CD8-positive, alpha-beta memory T cell (primary cell): ENCODE measurements at places on chromosomes 16 and 17. TPM values are rescaled to one million over a fixed set of nuclear protein-coding genes. Genes with fewer than 3 reads are reported as not detected.

- no peak for DNase-seq
Measured at GRCh38 chr16:6993544-6993943, 339.1 kb upstream of the RBFOX1 start.

- no peak for DNase-seq
Measured at GRCh38 chr16:4109250-4109736, 6.9 kb downstream of the ADCY9 start.

DNA sequence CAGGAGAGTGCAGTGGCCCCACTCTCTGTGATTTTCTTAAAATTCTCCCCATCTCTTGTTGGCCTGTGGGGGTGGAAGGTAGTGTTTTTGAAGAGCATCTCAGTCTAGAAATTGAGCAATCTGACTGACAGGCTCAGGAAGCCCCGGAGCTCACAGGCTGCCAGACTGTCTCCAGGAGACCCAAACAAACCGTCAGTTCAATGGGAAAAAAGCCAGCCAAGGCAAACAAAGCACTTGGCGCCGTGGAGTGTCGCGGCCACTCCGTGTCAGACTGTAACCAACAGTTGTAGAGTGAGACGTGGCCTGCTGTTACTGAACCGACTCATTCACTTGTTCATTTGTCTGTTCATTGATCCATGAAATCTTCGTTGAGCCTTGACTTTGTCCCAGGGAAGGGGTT lies 33.7 kb downstream of the RGS9 start:
- DNase-seq = no peak

GRCh38 chr17:67528751-67529436 lies 151.8 kb downstream of the PITPNC1 start:
- no peak for DNase-seq

DNA sequence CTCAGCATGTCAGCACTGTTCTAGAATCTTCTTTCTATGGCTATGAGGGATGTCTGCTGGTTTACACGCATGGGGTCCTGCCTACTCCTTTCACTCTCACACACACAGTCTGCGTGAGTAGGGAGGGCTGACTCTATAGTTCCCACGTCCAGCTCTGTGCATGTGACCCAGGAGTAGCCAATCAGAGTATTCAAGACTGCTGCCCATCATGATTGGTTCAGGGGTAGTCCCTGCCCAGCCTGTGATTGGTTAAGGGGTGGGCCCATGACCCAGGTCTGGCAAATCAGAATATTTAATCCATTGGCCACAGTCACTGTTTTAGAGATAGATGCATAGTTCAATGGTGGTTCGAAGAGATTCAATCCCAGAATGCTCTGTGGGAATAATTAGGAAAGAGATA lies 151.3 kb upstream of the IRX3 start:
- no peak for DNase-seq

DNA sequence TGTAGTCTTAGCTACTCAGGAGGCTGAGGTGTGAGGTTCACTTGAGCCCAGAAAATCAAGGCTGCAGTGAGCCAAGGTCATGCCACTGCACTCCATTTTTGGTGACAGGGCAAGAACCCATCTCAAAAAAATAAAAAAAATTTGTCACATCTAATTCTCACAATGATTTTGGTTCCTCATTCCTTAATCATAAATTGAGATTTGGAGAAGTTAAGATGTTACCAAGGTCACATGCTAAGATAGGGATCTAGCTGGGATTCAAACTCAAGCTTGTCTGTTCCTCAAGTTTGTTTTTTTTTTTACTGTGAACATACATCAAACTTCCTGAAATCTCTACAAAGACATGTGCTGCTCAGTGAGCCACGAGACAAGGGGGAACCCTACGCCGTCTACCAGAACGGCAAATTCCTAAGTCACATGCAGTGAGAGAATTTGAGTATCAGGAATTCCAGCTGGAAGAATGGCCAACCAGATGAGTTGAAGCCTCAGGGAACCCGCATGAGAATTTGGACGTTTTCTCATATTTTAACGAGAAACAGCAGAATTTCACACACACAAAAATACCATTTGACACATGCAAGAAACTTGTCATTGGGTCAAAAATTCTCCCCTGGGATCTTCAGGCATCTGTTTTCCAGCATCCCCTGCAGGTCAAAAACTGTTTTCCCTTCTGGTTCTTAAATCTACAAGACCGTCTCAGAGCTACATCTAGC lies 414.1 kb upstream of the GOT2 start:
- DNase-seq = no peak

DNA sequence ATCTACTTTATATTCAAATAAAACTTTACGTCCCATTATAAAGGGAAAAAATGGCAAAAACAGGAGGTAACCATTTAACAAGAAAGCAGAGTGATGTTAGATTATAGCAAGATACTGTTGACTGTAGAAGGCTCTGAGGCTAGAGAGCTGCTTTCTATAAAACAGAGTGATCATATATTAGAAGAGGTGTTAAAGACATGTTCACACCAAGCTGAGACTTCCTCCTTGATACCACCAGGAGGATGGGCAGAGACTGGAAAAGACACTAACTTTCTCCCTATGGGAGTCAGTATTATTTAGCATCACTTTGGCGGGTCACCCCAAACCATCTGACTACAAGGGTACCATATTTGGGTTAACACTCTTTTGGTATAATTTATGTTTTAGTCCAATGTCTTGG lies 687 bp upstream of the CIITA start:
- no peak for DNase-seq

DNA sequence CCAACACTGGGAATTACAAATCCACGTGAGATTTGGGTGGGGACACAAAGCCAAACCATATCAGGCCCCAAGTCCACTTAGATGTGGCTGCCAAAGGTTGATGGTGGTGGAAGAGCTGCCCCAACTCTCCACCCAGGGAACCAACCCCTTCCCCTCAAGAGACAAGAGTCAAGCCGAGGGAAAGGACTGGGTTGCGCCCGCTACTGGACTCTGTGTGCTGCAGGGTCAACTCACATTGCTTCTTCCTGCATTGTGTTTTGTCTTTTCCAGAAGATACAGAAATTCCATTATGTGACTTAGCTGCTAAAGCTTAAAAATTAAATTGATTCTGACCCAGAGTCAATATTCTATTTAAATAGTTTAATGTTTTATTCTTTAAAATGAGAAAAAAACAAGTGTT lies 58.5 kb downstream of the ADAMTS18 start:
- no peak for DNase-seq

DNA sequence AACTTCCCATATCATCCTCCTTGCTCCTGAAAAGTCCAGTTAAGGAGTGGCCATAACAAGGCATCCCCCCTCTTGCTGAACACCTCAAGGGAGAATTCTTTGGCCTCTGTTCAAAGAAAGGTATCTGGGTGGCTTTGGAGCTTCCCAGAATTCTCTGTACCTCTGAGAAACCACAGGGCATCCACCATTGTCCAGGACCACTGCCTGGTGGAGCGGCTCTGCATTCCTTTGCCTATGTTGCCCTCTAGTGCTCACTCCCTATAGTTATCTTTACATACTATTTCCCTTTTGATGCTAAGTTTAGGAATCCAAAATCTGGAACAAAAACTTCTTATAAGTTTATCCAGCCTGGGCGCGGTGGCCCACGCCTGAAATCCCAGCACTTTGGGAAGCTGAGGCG lies 30.3 kb downstream of the CHD9NB start:
- DNase-seq = no peak

Gene CACNG5
- not detected for total RNA-seq

DNA sequence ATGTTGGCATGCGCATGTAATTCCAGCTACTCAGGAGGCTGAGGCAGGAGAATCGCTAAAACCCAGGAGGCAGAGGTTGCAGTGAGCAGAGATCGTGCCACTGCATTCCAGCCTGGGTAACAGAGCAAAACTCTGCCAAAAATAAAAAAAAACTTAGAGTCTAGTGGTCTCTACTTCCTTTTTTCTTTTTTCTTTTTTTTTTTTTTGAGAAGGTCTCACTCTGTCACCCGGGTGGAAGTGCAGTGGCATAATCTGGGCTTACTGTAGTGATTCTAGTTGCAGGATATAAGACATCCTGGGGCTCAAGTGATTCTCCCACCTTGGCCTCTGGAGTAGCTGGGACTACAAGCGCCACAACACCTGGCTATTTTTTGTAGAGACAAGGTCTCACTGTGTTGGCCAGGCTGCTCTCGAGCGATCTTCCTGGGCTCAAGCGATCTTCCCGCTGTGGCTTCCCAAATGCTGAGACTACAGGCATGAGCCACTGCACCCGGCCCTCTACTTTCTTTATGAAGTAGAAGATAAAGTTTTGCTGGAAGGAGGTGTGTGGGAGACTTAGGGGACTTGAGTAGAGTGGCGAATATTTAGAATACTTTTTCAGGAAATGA lies 47.9 kb upstream of the TAOK1 start:
- DNase-seq = no peak

DNA sequence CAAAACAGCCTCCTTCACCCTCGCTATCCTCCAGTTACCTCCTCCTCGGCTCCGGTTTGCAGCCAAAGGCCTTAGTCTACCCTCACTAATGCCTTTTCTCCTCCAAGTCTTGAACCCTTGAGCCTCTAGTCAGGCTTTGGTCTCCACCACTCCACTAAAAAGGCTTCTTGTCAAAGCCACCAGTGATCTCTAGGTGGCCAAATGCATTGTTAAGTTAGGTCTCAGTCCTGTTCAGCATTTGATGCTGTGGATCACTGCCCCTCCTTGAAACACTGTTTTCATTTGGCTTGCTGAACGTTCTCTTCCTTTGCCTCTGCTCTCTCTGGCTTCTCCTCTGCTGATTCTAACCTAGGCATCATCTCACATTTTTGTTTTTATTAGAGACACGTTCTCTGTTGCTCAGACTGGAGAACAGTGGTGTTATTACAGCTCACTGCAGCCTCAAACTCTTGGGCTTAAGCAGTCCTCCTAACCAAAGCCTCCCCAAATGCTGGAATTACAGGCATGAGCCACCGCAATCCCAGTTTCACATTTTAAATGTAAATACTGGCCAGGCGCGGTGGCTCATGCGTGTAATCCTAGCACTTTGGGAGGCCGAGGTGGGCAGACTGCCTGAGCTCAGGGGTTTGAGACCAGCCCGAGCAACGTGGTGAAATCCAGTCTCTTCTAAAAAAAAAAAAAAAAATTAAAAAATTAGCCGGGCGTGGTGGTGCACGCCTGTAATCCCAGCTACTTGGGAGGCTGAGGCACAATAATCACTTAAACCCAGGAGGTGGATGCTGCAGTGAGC lies 1.1 kb downstream of the SGF29 start:
- no peak for DNase-seq

DNA sequence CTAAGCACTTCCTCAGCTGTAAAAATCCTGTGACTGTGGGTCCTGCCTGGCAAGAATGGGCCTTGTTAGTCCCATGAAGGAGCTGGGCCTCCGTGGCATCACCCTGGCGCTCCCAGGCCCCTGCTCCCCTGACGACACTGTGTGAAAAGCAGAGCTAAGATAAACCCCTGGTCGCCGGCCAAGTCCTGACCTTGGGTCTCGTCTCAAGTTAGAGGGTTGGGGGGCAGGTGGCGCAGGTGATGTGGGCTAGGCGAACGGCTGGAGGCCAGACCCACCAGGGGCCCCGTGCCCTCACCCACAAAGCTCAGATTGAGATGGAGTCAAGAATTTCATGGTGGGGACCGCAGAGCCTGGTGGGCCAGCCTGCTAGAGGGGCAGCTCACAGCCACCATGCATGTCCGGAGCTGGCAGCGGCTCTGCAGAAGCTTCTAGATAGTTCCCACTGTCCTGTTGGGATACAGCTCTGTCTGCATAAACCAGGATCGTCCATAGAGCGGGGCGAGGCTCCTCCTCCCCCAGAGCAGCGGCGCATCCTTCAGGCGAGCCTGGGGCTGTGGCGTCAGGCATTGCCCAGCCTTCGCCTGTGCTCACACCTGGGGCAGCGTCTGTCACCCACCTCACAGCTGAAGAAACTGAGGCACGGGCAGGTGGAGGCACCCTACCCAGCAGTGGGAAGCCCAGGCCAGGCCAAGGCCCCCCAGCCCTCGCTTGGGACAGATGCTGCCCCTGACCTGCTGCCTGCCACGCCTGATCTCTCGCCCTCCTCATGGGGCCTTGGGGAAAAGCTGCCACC lies 12.0 kb downstream of the CYBC1 start:
- no peak for DNase-seq

DNA sequence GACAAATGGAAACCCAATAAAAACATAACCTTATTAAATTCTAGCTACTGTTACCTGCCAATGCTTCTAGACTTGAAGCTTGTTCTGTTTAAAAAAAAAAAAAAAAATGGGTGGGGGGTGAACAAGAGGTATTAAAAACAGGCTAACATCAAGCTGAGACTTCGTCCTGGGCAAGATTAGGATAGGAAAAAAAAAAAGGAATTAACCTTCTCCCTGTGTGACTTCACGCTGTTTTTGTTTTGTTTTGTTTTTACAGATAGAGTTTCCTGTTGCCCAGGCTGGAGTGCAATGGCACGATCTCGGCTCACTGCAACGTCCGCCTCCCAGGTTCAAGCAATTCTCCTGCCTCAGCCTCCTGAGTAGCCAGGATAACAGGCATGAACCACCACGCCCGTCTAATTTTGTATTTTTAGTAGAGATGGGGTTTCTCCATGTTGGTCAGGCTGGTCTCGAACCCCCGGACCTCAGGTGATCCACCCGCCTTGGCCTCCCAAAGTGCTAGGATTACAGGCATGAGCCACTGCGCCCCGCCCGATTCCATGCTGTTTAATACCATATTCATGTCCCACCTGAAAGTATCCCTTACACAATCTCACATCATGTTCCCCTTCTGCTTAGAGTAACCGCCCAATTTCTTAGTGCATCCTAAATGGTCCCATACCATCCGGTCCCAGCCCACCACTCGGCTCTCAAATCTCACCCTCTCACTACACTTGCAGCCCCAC lies 2.2 kb downstream of the USP31 start:
- DNase-seq = no peak

DNA sequence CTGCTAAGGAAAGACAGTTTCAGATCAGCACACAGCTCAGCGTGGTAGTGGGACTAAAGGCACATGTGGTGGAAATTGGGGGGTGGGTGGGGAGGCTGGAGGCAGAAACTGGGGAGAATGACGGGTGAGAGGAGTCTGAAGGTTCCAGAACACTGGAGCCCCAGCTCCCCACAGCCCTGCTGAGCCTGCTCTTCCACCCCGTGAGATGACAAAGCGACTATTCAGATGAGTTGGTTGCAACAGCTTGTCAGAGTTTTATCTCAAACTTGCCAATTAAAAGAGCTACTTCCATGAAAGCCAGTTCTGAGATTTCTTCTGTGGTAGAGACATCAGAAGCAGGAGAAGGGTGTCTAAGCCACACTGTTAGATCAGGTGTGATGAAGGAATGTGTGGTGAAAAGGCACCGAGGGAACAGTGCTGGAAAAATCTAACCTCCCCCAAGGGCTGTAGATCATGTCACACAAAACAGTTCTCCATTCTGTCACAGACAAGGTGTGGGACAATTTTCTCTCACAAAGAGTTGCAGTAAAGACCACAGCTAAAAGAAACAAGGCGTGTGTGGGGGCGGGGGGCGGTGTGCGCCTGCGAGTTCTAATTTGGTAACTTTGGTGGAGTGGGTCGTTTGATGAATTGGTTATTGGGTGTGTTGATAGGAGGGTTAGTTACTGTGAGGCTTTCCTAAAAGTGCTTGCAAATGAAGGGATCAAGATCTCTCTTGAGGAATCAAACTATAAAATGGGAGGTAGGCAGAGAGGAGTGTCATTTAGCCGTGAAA lies 39.0 kb downstream of the CCDC182 start:
- no peak for DNase-seq
